ENCODE measurements at places on chromosomes 13 and 19. TPM values are rescaled to one million over a fixed set of nuclear protein-coding genes. Genes with fewer than 3 reads are reported as not detected.
A peak's percentile ranks its signal among the peaks of the same experiment; 100 is the strongest.

GRCh38 chr19:27870293-27870692 lies 1342.7 kb downstream of the UQCRFS1 start:
- no peak for DNase-seq

DNA sequence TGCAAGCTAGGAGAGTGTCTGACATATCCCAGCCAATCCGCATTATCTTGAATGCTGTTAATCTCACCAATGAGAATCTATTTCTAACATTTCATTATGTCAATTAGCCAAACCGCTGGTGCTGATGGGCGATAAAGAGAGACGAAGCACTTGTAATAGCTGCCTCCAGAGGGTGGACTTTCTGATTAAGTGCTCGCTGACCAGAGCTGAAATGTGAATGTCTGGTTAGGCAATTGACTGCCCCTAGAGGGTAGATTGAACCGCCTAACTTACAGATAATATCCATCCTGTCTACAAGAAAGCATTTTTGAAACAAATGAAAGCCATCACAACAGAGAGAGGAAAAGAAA lies 552 bp upstream of the GRWD1 start:
- peak; percentile 62 for DNase-seq

DNA sequence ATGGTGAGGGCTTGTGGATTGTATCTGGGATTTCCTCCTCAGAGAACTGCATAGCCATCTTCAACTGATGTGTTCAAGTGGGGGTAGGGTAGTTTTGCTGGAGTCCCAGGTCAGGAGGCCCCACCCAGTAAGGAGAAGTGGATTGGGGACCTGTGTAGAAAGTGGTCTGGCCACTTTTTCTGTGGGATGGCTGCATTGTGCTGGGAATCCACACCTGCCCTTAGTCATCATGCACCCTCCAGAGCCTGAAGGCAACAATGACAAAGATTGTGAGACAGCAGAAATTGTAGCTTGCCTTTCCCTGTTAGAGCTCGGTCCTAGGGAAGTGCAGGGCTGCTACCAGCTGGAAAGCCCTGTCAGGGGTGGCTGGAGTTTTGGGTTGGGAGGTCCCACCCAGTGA lies 255.4 kb downstream of the NDFIP2 start:
- no peak for DNase-seq

- DNase-seq: peak; percentile 18
These were observed 39.6 kb downstream of the ANKRD10 start for GRCh38 chr13:110875241-110875640.

- no peak for DNase-seq
These were observed 14.3 kb upstream of the EIF3G start for GRCh38 chr19:10134040-10134439.

GRCh38 chr13:93861818-93862217 lies 617.7 kb downstream of the DCT start:
- no peak for DNase-seq

DNA sequence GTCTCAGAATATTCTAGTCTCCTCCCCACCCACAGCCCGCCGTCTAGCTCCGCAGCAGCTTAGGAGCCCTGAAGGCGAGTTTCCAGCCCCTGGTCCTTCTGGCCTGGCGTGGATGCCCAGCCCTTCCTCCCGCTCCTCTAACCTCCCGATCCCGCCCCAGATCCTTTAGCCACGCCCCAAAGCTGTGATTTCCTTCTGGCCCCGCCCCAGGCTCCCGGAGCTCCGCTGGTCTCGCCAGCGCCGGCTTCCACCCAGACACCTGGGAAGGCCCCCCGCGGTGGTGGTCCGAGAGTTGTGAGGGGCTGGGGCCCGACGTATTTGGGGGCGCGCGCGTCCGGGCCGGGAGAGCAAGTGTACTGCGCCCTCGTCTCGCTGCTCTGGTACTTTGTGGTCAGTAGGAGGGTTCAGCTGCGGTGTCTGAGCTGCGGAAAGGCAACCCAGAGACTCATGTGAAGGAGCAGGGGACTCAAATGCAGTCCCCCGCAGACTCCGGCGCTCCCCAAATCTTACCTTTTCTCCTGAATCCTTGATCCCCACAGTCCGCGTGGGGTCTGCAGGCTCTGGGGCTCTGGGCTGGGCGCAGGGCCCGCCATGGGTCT lies at the start of gene CGB7:
Gene CGB7, minus strand, starts transcription at position 114 of the 599 bp plus-strand sequence. CDS start 2,374 bp downstream, outside the sequence.
- DNase-seq: peak; percentile 54

- peak; percentile 88 for DNase-seq
These were observed 20.5 kb downstream of the CYTH2 start for GRCh38 chr19:48489608-48490216.

The SBSN gene
- total RNA-seq: not detected

The RETN gene
- 3.8 TPM for total RNA-seq

The ZNF460 gene
- total RNA-seq: 67.8 TPM

The TYROBP gene
- 439 TPM for total RNA-seq

The OVOL3 gene
- total RNA-seq: not detected

Measured in natural killer cell (primary cell).